ENCODE measurements at places on chromosomes 3 and 15. TPM values are rescaled to one million over a fixed set of nuclear protein-coding genes. Genes with fewer than 3 reads are reported as not detected.

Gene CLDN16
- total RNA-seq: not detected

Gene SH2D7
- total RNA-seq: not detected

Gene TF
- total RNA-seq: 0.27 TPM

Gene CPN2
- total RNA-seq: not detected

DNA sequence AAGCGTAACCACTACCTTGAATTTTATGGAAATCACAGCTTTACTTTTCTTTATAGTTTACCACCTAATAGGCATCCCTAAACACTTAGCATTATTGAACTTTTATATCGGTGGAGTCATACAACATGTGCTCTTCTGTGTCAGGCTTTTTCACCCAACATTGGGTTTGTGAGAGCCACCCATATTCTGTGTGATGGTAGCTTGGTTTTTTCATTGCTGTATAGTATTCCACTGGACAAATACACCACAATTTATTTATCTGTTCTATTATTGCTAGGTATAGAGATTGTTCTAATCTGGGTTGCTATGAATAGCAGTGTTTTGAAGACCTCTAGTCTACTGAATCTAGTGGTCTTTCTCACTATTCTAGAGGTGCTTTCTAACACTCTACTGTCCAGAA lies 31.6 kb upstream of the ATP1B3 start:
- DNase-seq: no peak
- no peak overlapping the region for H3K4me3 ChIP-seq
- H3K36me3 ChIP-seq: no peaks in the 10 kb centered on the region
- no peak overlapping the region for H3K27ac ChIP-seq
- no peaks in the 10 kb centered on the region for H3K4me1 ChIP-seq

GRCh38 chr15:92033314-92033713 lies 179.8 kb downstream of the SLCO3A1 start:
- H3K27me3 ChIP-seq: no peaks in the 10 kb centered on the region
- no peaks in the 10 kb centered on the region for H3K36me3 ChIP-seq
- DNase-seq: no peak
- H3K27ac ChIP-seq: no peak overlapping the region

DNA sequence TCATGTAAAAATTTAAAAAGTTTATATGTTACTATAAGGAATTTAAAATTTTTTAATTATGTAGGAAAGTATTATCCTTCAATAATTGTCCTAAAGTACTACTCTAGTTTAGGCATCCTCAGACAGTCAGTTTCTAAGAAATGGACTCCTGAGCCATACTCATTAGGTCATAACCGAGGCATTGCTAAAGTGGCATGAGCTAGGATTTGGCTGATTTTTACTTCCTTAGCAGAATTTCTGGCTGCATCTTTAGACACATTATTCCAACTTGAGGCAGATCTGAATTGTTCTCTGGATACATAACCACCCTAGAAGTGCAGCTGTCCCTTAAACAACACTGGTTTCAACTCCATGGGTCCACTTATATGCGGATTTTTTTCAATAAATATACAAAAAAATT lies 38.3 kb downstream of the IFT57 start:
- no peaks in the 10 kb centered on the region for H3K27me3 ChIP-seq
- no peaks in the 10 kb centered on the region for H3K4me1 ChIP-seq
- H3K36me3 ChIP-seq: peaks cover 31% of the 10 kb centered on the region
- DNase-seq: no peak
- no peak overlapping the region for H3K4me3 ChIP-seq

- DNase-seq: no peak
- H3K4me3 ChIP-seq: no peak overlapping the region
- peaks cover 3% of the 10 kb centered on the region for H3K4me1 ChIP-seq
- no peak overlapping the region for H3K27ac ChIP-seq
- no peaks in the 10 kb centered on the region for H3K36me3 ChIP-seq
- no peaks in the 10 kb centered on the region for H3K27me3 ChIP-seq
Measured at GRCh38 chr3:128703561-128703960, 22.4 kb upstream of the RAB7A start.

- no peak overlapping the region for H3K4me3 ChIP-seq
- no peaks in the 10 kb centered on the region for H3K36me3 ChIP-seq
- H3K27me3 ChIP-seq: peaks cover 5% of the 10 kb centered on the region
Measured at GRCh38 chr3:44208086-44208485, 33.6 kb upstream of the TOPAZ1 start.

- no peaks in the 10 kb centered on the region for H3K27me3 ChIP-seq
- DNase-seq: no peak
- no peak overlapping the region for H3K4me3 ChIP-seq
- H3K4me1 ChIP-seq: no peaks in the 10 kb centered on the region
- H3K27ac ChIP-seq: no peak overlapping the region
Measured at GRCh38 chr3:74559261-74559660, 55.2 kb downstream of the CNTN3 start.

GRCh38 chr3:113495035-113495434 lies 19.9 kb downstream of the SPICE1 start:
- peaks cover 16% of the 10 kb centered on the region for H3K36me3 ChIP-seq
- no peak overlapping the region for H3K27ac ChIP-seq
- H3K4me1 ChIP-seq: no peaks in the 10 kb centered on the region
- no peaks in the 10 kb centered on the region for H3K27me3 ChIP-seq
- H3K4me3 ChIP-seq: no peak overlapping the region

DNA sequence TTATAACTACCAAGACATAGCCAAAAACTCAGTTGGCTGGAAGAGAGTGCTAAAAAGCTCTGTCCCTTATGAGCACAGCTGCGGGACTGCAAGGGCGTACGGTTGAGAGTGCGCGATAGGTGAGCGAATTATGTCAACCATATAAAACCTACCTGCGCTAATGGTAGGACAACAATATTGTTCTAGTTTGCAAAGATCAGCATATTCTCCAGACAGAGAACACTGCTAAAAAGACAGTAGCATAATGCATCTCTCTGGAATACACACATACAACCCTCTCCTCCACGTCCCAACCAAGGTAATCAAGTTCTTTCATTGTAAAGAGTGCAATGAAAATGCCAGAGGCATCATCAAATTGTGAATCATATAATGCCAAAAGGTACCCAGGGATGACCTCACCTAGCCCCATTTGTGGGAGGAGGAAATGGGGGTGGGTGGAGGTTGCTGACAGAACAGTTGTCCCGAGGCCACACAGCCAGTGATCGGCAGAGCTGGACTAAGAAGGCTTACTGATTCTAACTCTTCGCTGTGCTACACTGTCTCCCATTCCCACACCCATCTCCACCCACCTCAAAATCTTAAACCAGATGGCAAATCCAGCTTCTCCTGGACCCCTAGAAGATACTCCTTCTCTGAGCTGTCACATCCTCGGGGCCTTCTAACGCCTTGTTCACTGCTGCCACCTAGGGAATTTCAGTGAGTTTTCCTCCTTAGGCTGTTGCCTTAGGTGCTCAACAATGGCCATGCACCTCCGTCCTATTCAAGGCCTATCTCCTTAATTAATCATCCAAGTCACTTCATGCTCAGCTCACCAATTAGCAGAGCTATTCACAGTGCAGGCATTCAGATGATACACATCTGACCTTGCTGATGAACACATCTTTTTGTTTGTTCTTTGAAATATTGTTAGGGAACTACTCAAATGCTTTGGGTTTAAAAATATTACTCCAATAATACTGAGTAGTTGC lies 60.7 kb downstream of the RPL22L1 start:
- H3K4me3 ChIP-seq: no peak overlapping the region
- H3K4me1 ChIP-seq: no peaks in the 10 kb centered on the region
- H3K27ac ChIP-seq: no peak overlapping the region
- no peaks in the 10 kb centered on the region for H3K36me3 ChIP-seq
- peaks cover 2% of the 10 kb centered on the region for H3K27me3 ChIP-seq
- DNase-seq: no peak

DNA sequence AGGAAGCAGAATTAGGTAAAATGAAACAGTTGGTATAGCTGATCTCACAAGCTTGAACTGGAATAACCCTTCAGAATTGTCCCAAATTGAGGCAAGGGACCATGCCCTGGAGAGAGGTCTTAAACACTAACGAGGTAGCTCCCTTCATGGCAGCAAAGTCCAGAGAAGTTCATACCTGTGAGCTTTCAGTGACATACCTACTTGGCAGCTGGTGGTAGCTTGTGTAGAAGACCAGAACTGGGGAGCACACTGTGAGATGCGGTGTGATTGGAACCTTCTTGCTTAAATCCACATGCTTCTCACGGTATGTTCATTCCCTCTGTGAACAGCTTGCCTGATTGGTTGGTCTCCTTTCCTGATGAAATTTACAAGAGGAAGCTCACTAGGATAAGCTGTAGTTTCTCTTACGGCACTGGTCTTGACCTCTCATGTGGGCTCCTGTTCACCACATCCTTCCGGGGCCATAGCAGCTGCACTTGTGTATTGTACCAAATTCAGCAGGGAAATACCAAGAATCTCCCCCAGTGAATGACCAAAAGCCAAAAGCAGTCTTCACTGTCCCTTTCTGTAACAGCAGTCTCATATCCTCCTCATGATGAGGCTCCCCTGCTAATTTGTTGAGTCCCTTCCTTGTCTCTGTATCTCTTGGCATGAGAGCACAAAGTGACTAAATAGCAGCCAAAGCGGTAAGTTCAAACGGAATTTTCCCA lies 483.7 kb upstream of the FRG2C start:
- H3K4me1 ChIP-seq: no peaks in the 10 kb centered on the region
- no peak overlapping the region for H3K27ac ChIP-seq
- no peak overlapping the region for H3K4me3 ChIP-seq
- no peaks in the 10 kb centered on the region for H3K36me3 ChIP-seq
- no peak for DNase-seq
- no peaks in the 10 kb centered on the region for H3K27me3 ChIP-seq

GRCh38 chr3:134619301-134619615 lies 31.6 kb downstream of the KY start:
- H3K27me3 ChIP-seq: no peaks in the 10 kb centered on the region
- no peak overlapping the region for H3K4me3 ChIP-seq
- H3K27ac ChIP-seq: no peak overlapping the region
- H3K36me3 ChIP-seq: no peaks in the 10 kb centered on the region
